Progenitor cell of endocrine pancreas (in vitro differentiated cells): ENCODE measurements at places on chromosomes 1 and 21. TPM values are rescaled to one million over a fixed set of nuclear protein-coding genes. Genes with fewer than 3 reads are reported as not detected.

The CACNA1E gene
- 0.55 and 0.93 TPM in 2 replicates for total RNA-seq

- DNase-seq = no peak
- peaks cover 7% of the 10 kb centered on the region for H3K4me1 ChIP-seq
- H3K4me3 ChIP-seq = peak overlapping the region; percentile 71
- peak overlapping the region; percentile 90 for H3K27ac ChIP-seq
- H3K36me3 ChIP-seq = no peaks in the 10 kb centered on the region
These were observed 541 bp upstream of the CD58 start for GRCh38 chr1:116571215-116571919.

The LCE1B gene
- total RNA-seq = not detected in 2 replicates

The ZNF670 gene
- 13.0 and 13.7 TPM in 2 replicates for total RNA-seq

DNA sequence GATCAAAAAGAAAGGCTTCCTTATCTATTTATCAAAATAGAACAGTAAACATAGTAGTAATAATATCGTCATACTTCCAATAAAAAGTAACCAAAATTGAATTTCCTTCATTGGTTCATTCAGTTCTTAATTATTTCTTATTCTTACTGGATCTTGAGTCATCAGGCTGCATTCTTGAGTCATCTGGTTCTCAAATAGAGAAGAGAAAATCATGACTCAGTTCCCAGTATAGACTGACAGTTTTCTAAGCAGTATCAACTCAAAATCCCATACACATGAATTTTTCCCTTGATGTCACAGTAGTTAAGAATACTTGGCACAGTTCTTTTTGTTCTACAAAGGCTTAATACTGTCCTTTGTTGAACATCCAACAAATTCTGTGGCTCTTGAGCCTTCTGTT, 626.9 kb upstream of the ADGRL4 start:
- no peak overlapping the region for H3K27ac ChIP-seq
- DNase-seq = no peak
- H3K27me3 ChIP-seq = no peaks in the 10 kb centered on the region
- no peak overlapping the region for H3K4me3 ChIP-seq
- H3K36me3 ChIP-seq = no peaks in the 10 kb centered on the region
- H3K4me1 ChIP-seq = peaks cover under 1% of the 10 kb centered on the region

DNA sequence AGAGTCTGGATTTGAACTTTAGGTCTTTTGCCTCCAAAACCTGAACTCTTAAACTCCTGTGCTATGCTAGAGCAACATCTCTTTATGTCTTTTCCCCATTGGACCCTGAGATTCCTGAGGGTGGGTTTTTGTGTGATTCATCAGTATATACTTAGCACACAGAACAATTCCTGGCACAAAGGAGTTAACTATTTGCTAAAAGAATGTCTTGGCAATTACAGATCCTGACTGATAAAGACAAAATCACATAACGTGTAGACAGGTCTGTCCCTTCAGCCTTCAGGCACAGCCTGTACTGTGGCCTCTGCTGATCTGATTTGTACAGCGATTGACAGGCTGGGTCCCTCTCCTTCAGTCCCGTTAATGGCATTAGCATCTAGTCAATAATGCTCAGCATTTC, 162.4 kb upstream of the BEND5 start:
- no peak for DNase-seq
- H3K27ac ChIP-seq = no peak overlapping the region
- no peak overlapping the region for H3K4me3 ChIP-seq

DNA sequence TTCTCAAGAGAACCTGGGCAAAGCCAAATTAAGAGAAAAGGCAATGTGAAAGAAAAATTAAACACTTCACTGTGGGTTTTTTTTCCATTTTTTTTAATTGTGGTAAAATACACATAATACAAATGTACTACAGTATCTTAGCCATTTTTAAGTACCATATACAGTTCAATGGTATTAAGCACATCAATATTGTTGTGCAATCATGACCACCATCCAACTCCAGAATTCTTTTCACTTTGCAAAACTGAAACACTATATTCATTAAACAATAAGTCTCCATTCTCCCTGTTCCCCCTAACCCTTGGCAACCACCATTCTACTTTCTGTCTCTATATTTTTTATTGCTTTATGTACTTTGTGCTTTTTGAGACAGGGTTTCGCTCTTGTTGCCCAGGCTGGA, 17.8 kb upstream of the OTUD7B start:
- no peak overlapping the region for H3K4me3 ChIP-seq
- peaks cover 6% of the 10 kb centered on the region for H3K36me3 ChIP-seq
- H3K27me3 ChIP-seq = no peaks in the 10 kb centered on the region

DNA sequence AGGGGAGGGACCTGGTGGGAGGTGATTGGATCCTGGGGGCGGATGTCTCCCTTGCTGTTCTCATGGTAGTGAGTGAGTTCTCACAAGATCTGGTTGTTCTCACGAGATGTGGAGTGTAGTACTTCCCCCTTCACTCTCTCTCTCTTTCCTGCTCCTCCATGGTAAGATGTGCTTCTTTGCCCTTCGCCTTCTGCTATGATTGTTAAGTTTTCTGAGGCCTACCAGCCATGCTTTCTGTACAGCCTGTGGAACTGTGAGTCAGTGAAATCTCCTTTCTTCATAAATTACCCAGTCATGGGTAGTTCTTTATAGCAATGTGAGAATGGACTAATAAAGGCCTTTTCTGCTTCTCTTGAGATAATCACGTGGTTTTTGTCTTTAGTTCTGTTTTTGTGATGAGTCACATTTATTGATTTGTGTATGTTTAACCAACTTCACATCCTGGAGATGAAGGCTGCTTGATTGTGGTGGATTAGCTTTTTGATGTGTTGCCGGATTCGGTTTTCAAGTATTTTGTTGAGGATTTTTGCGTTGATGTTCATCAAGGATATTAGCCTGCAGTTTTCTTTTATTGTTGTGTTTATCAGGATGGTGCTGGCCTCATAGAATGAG, 45.5 kb downstream of the RABGAP1L start:
- DNase-seq = no peak
- no peak overlapping the region for H3K4me3 ChIP-seq
- H3K27ac ChIP-seq = no peak overlapping the region
- peaks cover 7% of the 10 kb centered on the region for H3K4me1 ChIP-seq
- H3K27me3 ChIP-seq = no peaks in the 10 kb centered on the region

- H3K4me1 ChIP-seq = peaks cover 6% of the 10 kb centered on the region
- no peak overlapping the region for H3K27ac ChIP-seq
- no peak for DNase-seq
- H3K4me3 ChIP-seq = no peak overlapping the region
- no peaks in the 10 kb centered on the region for H3K27me3 ChIP-seq
- no peaks in the 10 kb centered on the region for H3K36me3 ChIP-seq
These were observed 387.2 kb downstream of the NCAM2 start for GRCh38 chr21:21385404-21385803.

The RGS16 gene
- total RNA-seq = 0.98 and 1.5 TPM in 2 replicates
